Mesothelial cell of epicardium (in vitro differentiated cells): ENCODE measurements at places on chromosomes 1 and 21.

- no peak overlapping the region for H3K27ac ChIP-seq
- peaks cover 3% of the 10 kb centered on the region for H3K4me1 ChIP-seq
- no peaks in the 10 kb centered on the region for H3K27me3 ChIP-seq
- no peak for DNase-seq
- H3K4me3 ChIP-seq, result no peak overlapping the region
These were observed 56.6 kb downstream of the RYR2 start for GRCh38 chr1:237098541-237098940.

DNA sequence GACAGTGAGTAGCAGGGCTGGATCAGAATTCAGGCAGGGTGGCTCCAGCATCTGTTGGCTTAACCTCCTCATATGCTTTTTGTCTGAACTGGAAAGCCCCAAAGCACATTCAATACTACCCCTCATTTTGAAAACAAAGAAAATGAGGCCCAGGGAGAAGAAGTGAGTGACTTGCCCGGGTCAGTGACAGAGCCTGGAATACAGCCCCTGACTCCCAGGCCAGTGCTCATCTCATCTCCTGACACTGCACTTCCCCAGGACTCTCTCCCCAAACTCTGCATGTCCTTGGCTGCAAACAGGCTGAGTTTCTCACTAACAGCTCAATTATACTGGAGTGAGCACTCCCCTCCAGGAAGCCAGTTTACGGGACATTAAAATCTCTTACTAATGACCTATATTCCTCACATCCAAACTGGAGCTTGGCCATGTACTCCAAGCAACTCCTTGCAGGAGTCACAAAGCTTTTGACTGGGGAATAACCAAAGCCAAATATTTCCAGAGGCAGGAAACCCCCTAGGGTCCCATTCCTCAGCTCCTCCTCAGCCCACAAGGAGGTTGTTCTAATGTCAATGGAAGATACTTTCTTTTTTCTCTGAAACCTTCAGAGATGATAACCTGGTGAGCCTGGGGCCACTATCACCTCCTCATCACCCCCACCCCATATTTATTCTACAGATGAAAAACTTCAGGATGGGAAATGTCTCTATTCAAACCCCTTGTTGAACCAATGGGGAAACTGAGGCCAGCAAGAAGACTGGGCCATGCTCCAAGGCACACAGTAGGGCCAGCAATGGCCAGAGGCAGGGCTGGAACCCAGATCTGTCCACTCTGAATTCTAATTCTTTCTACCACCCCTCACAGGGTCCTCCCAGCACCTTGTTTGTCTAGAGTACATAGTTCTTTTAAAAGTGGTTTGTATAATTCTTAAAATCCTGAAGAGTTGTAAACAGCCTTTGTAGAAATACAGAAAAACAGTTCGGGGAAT, 127.0 kb downstream of the PLPP3 start:
- DNase-seq, result no peak
- no peaks in the 10 kb centered on the region for H3K27me3 ChIP-seq
- H3K36me3 ChIP-seq, result no peaks in the 10 kb centered on the region
- no peak overlapping the region for H3K4me3 ChIP-seq

- no peak overlapping the region for H3K4me3 ChIP-seq
- peaks cover 20% of the 10 kb centered on the region for H3K27me3 ChIP-seq
- no peak for DNase-seq
- no peak overlapping the region for H3K27ac ChIP-seq
- no peaks in the 10 kb centered on the region for H3K4me1 ChIP-seq
- H3K36me3 ChIP-seq, result no peaks in the 10 kb centered on the region
These were observed 70.6 kb upstream of the KCNJ6 start for GRCh38 chr21:37986751-37987399.

GRCh38 chr1:86825319-86825718, 88.6 kb downstream of the SELENOF start:
- no peak overlapping the region for H3K27ac ChIP-seq
- no peaks in the 10 kb centered on the region for H3K36me3 ChIP-seq
- no peaks in the 10 kb centered on the region for H3K27me3 ChIP-seq
- H3K4me1 ChIP-seq, result peaks cover 32% of the 10 kb centered on the region
- peak; percentile 40 for DNase-seq
- no peak overlapping the region for H3K4me3 ChIP-seq

DNA sequence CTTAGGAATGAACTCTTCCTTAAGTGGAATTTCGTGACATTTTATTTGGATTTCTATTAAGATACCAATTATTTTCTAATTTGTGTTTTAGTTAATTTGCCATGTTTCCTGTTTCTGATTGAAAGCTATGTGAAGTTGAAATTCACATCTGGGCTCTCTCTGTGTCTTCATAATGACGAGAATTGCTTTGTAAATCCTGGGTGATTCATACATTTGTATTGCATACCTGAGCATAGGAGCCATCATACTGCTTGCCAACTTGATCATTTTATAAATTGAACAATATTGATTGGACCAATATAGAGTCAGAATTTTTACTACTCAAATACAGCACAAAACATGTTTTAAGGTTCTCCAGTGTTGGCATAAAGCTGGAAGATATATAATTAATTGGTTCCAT, 817.9 kb downstream of the BRINP3 start:
- H3K36me3 ChIP-seq, result no peaks in the 10 kb centered on the region
- no peak overlapping the region for H3K4me3 ChIP-seq
- no peak overlapping the region for H3K27ac ChIP-seq
- H3K4me1 ChIP-seq, result peaks cover 6% of the 10 kb centered on the region
- H3K27me3 ChIP-seq, result peaks cover 7% of the 10 kb centered on the region

- H3K27ac ChIP-seq, result no peak overlapping the region
- no peaks in the 10 kb centered on the region for H3K27me3 ChIP-seq
- no peaks in the 10 kb centered on the region for H3K36me3 ChIP-seq
- DNase-seq, result no peak
- H3K4me3 ChIP-seq, result no peak overlapping the region
These were observed 26.3 kb upstream of the PALMD start for GRCh38 chr1:99619583-99619982.

DNA sequence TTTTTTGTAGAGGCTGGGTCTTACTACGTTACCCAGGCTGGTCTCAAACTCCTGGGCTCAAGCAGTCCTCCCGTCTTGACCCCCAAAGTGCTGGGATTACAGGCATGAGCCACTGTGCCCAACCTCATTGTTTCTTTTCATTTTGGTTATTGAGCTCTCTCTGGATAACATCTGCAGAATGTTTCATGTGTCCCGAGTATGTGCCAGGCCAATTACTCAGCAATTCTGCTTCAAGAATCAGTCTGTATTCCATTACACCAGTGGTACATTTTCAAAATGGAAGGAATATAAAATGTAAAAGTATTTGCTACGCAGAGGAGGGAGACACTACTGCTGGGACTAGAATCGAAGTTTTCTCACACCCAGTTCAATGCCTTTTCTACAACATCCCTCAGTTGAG, 1.7 kb upstream of the ELOA start:
- no peaks in the 10 kb centered on the region for H3K27me3 ChIP-seq
- H3K4me3 ChIP-seq, result peak overlapping the region; percentile 83
- DNase-seq, result no peak
- H3K27ac ChIP-seq, result no peak overlapping the region
- peaks cover 26% of the 10 kb centered on the region for H3K4me1 ChIP-seq

GRCh38 chr1:20588634-20589225, at the start of gene CDA:
Gene CDA, plus strand, starts transcription at chr1:20589097. Its CDS starts 33 bp downstream, at chr1:20589130.
- peak within 1 kb of the TSS; percentile 43 for H3K4me3 ChIP-seq
- no peak within 1 kb of the TSS for H3K27ac ChIP-seq
- peaks cover 26% of the 10 kb centered on the region for H3K27me3 ChIP-seq
- peaks cover 22% of the 10 kb centered on the region for H3K4me1 ChIP-seq
- DNase-seq, result no peak

DNA sequence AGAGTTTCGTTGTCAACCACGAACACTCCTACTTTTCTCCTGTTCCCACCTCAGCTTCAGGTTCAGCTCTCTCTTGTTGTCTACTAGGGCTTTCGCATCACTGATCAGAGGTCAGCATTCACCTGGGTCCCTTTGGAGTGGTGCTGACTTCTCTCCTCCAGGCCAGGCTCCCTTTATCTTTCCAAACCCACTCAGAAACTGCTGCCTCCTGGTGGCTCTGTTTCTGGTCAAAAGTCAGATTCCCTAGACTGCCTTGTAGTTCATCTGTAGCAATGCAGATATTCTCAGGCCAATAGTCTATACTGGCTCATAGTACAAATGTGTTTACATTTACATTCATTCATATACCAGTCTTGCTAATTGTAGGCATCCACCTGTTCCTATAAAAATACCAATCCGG, 6.4 kb upstream of the ERI3 start:
- no peaks in the 10 kb centered on the region for H3K36me3 ChIP-seq
- peaks cover 25% of the 10 kb centered on the region for H3K27me3 ChIP-seq
- no peak overlapping the region for H3K27ac ChIP-seq
- peaks cover 20% of the 10 kb centered on the region for H3K4me1 ChIP-seq
- DNase-seq, result no peak

GRCh38 chr1:32813941-32814739, 3.0 kb downstream of the YARS1 start:
- H3K36me3 ChIP-seq, result peaks cover 8% of the 10 kb centered on the region
- peak overlapping the region; percentile 2 for H3K27ac ChIP-seq
- H3K4me1 ChIP-seq, result peaks cover 61% of the 10 kb centered on the region
- no peaks in the 10 kb centered on the region for H3K27me3 ChIP-seq
- no peak for DNase-seq

- no peak for DNase-seq
- H3K27me3 ChIP-seq, result no peaks in the 10 kb centered on the region
- H3K36me3 ChIP-seq, result peaks cover 4% of the 10 kb centered on the region
- H3K4me3 ChIP-seq, result no peak overlapping the region
- peaks cover 2% of the 10 kb centered on the region for H3K4me1 ChIP-seq
These were observed 10.6 kb upstream of the ATP6V1G3 start for GRCh38 chr1:198550941-198551524.

DNA sequence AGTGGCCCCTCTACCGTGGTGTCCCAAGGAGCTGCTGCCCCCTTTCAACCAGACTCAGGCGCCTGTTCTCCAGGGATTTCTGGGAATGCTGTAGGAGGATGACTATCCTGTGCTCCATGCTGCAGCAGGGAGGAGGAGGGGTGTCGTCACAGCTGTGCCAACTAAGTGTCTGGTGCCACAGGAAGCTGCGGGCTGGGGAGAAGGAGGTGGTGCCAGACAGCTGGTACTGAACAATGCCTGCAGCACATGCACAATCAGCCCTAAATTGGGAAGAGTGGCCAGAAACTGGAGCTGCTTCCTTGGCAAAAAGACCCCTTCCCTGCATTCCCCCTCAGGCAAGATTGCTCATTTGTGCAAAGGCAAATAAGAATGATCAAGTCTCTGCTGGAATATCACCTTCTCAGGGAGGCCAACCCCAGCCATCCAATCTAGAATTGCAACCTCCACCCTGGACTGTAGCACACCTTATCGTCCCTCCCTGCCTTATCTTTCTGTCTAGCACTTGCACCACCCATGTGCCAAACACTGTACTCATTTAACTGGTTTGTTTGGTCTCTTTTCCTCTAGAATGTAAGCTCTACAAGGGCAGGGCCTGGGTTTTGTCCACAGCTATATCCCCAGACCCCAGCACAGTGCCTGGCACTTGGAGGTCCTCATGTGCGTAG, 33.3 kb downstream of the LAMB3 start:
- H3K27me3 ChIP-seq, result peaks cover 5% of the 10 kb centered on the region
- H3K4me3 ChIP-seq, result no peak overlapping the region
- DNase-seq, result no peak
- peaks cover 21% of the 10 kb centered on the region for H3K4me1 ChIP-seq
- H3K36me3 ChIP-seq, result peaks cover 13% of the 10 kb centered on the region

GRCh38 chr21:42063191-42063570, 7.9 kb upstream of the UMODL1 start:
- no peak overlapping the region for H3K4me3 ChIP-seq
- peaks cover 3% of the 10 kb centered on the region for H3K4me1 ChIP-seq
- no peaks in the 10 kb centered on the region for H3K36me3 ChIP-seq
- DNase-seq, result no peak
- H3K27me3 ChIP-seq, result no peaks in the 10 kb centered on the region
- H3K27ac ChIP-seq, result no peak overlapping the region

DNA sequence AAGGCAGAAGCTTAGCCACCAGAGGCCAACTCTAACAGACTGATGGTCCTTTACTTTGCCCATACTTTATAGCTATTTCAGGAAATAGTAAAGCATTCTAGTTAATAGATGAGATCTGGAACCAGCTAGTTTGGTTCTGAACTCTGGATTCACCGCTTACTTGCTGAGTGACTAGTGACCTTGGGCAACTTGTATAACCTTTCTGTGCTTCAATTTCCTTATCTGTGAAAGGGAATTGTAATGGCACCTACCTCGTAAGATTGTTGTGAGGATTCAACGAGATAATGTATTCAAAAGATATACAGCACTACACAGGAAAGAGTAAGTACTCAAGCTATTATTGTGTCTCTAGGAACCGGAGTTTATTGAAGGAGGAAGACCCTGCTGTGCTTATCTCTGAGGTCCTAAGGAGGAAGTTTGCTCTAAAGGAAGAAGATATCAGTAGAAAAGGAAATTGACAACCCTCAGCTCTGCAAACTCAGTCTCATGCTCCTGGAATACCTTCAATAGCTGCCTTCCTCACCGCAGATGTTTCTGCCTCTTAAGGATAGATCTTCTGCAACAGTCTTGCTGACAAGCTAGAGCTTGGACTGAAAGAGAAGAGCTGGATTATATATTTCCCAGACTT, 11.9 kb downstream of the MTFR1L start:
- H3K36me3 ChIP-seq, result peaks cover 34% of the 10 kb centered on the region
- H3K4me1 ChIP-seq, result no peaks in the 10 kb centered on the region
- no peak overlapping the region for H3K27ac ChIP-seq

- H3K27ac ChIP-seq, result no peak overlapping the region
- peak; percentile 97 for DNase-seq
- no peak overlapping the region for H3K4me3 ChIP-seq
- peaks cover 7% of the 10 kb centered on the region for H3K4me1 ChIP-seq
- no peaks in the 10 kb centered on the region for H3K36me3 ChIP-seq
- H3K27me3 ChIP-seq, result peaks cover 90% of the 10 kb centered on the region
These were observed 5.7 kb downstream of the SLC6A17 start for GRCh38 chr1:110155878-110156522.

DNA sequence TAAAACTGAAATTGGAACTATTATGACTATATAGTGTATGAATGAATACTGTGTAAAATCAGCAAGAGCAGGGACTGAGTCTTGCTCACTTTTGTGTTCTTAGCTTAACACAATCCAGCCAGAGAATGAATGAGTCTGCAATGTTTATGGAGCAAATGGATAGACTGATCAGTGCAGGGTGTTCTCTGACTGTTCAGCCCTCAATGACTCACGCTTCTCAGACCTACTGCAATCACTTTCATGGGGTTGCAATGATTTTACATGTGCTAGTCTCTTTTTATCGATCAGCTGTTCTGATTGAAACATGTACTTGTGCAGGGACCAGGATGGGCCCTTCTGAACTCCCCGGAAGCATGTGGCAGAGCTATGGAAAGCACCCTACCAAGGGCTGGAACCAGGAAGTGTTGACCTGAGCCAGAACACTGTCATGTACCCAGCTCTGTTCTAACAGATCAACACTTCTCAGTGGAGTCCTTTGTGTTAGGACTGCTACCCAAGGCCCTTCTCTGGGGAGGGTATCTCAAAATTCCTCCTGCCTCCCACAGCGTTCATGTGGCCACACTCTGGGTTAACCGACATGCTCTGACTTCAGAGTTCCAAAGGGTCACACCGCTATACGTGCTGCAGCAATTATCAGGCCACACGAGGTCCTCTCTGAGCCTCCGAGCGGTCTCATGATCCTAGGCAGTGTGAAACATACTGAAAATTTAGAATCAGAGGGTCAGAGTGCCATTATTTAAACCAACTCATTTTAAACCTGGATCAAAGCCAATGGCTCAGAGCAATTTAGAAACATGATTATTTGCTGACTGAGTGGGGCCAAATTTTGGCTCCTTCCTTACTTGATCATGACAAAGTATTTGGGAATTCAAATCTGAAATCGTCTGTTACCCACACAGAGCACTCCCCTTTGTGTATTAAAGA, 35.2 kb downstream of the GRIK1 start:
- H3K36me3 ChIP-seq, result peaks cover 2% of the 10 kb centered on the region
- peaks cover 2% of the 10 kb centered on the region for H3K4me1 ChIP-seq
- peaks cover 9% of the 10 kb centered on the region for H3K27me3 ChIP-seq
- no peak for DNase-seq

GRCh38 chr1:25608488-25609178, 8.0 kb upstream of the MAN1C1 start:
- H3K27me3 ChIP-seq, result peaks cover 63% of the 10 kb centered on the region
- H3K27ac ChIP-seq, result no peak overlapping the region
- H3K4me1 ChIP-seq, result no peaks in the 10 kb centered on the region
